Omental fat pad (tissue), 4 donors: ENCODE measurements at places on chromosomes 2 and 18. TPM values are rescaled to one million over a fixed set of nuclear protein-coding genes. Genes with fewer than 3 reads are reported as not detected.

Gene ALPI
- total RNA-seq, result not detected

Gene XIRP2
- total RNA-seq, result not detected

GRCh38 chr2:120029672-120030640, 17.1 kb downstream of the EPB41L5 start:
- DNase-seq, result no peak

DNA sequence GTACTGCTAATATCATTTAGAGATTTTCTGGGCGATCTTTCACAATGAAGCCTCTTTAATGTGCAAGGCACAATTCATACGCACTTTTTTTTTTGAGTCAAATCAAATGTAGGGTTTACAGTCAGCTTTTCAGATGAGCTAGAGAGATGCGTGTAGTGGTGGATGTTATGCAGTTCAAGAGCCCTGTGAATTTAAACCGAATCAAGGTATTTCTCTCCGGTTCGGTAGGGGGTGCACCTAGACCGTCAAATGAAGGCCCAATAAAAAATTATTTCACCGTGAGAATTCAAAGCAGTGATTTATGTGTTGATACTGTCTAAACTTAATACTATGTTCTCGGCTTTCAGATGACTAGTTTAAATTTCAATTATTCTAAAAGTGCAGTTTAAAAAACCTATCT, 1.1 kb downstream of the PTH2R start:
- no peak for DNase-seq

DNA sequence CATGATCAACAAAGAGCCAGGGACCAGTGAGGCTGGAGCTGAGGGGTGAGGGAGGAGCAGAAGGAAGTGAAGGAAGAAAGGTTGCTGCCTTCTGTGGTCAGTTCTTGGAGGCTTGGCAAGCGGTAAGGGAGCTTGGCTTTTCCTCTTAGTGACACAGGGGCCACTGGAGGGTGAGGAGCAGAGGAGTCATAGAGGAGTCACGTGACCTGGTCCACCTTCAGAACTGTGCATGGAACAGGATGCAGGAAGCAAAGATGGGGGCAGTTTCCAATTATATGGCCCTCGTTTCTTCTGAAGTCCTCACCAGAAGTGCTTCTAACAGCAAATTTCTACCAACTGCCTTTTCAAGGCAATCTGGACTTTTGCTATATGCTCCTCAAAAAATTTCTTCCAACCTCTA, 326.9 kb upstream of the SMIM21 start:
- DNase-seq, result no peak

DNA sequence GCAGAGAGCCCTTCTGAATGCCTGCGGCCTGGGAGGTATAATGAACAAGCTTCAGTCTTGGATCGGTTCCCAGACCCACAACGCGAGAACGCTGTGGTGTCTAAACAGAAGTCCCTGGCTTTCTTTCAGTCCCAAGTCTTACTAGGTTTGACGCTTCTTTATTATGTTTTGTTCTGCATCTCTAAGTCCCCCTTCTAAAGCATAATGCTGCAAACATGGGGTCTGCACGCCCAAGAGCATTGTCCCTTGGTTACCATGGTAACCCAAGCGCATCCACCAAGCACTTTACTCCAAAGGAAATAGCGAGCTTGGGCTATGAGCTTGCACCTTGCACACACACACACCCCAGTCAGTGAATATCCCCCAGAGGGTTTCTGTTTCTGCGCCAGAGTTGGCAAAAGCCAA, 193.7 kb downstream of the INO80D start:
- DNase-seq, result no peak
